CD4-positive, alpha-beta T cell treated with Interleukin-6 for 4 hours (primary cell): ENCODE measurements at places on chromosomes 2 and 18.

GRCh38 chr2:145119225-145119624 lies 599.3 kb upstream of the ZEB2 start:
- DNase-seq, result no peak

- no peak for DNase-seq
These were observed 115.2 kb downstream of the ROCK1 start for GRCh38 chr18:20996418-20996817.

DNA sequence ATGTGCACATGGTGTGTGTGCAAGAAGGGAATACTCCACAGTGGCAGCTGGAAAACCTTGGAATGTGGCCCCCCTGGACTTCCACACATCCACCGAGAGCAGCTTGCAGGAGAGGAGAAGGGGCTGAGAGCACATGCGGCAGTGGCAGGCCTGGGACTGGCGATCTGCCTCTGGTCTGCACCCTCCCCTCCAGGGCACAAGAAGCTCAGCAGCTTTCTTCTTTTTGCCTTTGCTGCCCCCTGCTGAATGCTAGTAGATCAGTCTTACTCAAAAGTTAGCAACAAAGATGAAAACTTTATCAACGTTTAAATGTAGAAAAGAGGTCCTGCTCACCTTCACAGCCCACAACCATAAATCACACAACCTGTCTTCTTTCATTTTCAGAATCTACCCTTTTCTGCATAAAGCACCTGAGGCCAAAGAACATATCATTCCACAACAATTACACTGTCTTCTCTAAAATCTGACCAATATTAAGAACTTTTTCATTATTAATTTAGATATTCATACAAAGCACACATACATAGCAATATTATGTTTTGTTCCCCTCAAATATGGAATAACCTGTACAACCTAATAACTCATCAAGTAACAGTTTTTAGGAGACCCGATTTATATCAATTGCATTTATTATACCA lies 34.6 kb downstream of the TGFBRAP1 start:
- peak; percentile 8 for DNase-seq

GRCh38 chr18:53033128-53033527 lies 693.1 kb downstream of the DCC start:
- no peak for DNase-seq

- DNase-seq, result no peak
These were observed 323.9 kb upstream of the NRP2 start for GRCh38 chr2:205358351-205358815.

GRCh38 chr2:233706720-233707119 lies 6.0 kb upstream of the UGT1A5 start:
- DNase-seq, result no peak
